ENCODE measurements at places on chromosomes 3 and 15.

DNA sequence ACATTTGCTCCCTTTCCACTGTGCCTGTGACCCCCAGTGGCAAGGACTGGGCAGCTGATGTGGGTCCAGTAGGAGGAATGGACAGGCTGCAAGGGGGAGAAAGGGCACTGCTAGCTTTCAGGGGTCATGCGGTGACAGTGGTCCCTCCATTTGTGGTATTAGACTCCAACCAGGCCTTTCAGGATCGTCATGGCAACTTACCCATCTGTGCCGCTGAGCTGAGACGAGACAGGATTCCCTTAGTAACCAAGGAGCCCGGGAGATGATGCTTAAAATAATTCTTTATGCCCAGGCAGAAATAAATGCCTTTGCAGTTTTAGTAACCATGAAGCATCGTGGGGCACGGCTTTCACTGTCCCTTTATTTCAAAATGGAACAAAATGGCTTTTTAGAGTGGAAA is 15.9 kb upstream of the MRPL3 start:
- no peak for DNase-seq

DNA sequence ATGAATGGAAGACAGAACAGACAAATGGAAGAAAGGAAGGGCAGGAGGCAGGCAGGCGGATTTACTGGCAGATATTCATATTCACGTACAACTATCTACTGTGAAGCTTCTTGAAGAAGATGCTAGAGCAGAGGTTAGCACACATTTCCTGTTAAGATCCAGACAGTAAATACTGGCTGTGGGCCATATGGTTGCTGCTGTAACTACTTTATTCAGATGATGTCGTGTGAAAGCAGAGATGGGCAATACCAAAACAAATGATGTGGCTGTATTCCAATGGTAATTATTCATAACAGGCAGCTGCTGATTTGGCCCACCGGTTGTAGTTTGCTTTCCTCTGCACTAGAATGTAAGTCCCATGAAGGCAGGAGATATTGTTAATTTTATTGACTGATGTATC is 115.7 kb upstream of the PRTG start:
- no peak for DNase-seq

- DNase-seq = no peak
Measured at GRCh38 chr3:40414270-40414669, 27.3 kb downstream of the ENTPD3 start.

- no peak for DNase-seq
Measured at GRCh38 chr15:78873793-78874765, 1.4 kb downstream of the MORF4L1 start.

- peak; percentile 36 for DNase-seq
Measured at GRCh38 chr3:32449691-32450090, 53.0 kb downstream of the CMTM6 start.

- peak; percentile 40 for DNase-seq
Measured at GRCh38 chr15:63048776-63049665, 6.5 kb downstream of the TPM1 start.

GRCh38 chr3:184663756-184664155 is 48.1 kb downstream of the MAGEF1 start:
- no peak for DNase-seq

- DNase-seq = no peak
Measured at GRCh38 chr3:9361691-9362388, 1.0 kb upstream of the THUMPD3 start.

- DNase-seq = no peak
Measured at GRCh38 chr3:35946121-35946853, 307.0 kb downstream of the ARPP21 start.

DNA sequence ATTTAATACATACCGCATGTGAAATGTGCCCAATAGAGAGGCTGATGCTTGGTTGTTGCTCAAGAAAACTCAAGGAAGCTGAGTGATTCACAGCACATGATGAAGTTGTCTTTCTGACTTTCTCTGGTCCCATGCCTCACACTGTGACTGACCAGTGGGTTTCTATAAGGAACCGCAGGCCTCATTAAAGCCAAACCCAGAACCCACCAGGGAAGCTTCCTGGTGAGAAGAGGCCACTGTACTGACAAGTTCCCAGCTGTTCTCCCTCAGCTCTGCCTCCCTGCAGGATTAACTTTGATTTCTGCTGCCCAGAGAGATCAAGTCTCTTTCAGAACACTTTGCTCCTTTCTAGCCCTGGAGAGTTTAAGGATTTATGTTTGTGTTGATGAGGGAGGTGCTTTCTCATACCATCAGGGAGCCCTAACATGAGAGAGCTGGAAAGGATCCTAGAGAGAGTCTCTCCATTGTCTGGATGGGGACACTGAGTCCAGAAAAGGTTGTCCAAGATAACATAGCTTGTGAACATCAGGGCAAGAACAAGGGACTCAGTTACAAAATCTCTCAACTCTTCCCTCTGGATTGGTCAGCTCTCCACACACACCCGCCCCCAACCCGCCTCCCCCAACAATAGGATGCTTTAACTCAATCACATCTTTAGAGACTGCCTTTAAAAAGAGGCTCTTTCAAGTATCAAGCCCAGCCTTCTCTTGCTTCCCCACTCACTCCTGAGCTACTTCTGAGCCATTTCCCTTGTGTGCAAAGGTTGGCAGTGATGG is 303.2 kb upstream of the TLE3 start:
- peak; percentile 31 for DNase-seq

- no peak for DNase-seq
Measured at GRCh38 chr15:40088929-40089755, 19.5 kb downstream of the BMF start.

- peak; percentile 54 for DNase-seq
Measured at GRCh38 chr3:124772081-124772831, 42.0 kb downstream of the UMPS start.

- no peak for DNase-seq
Measured at GRCh38 chr3:46705751-46706552, 4.8 kb downstream of the TMIE start.

- DNase-seq = no peak
Measured at GRCh38 chr15:60935130-60935529, 294.0 kb downstream of the RORA start.

- no peak for DNase-seq
Measured at GRCh38 chr3:183698756-183699155, 1.2 kb downstream of the YEATS2 start.

DNA sequence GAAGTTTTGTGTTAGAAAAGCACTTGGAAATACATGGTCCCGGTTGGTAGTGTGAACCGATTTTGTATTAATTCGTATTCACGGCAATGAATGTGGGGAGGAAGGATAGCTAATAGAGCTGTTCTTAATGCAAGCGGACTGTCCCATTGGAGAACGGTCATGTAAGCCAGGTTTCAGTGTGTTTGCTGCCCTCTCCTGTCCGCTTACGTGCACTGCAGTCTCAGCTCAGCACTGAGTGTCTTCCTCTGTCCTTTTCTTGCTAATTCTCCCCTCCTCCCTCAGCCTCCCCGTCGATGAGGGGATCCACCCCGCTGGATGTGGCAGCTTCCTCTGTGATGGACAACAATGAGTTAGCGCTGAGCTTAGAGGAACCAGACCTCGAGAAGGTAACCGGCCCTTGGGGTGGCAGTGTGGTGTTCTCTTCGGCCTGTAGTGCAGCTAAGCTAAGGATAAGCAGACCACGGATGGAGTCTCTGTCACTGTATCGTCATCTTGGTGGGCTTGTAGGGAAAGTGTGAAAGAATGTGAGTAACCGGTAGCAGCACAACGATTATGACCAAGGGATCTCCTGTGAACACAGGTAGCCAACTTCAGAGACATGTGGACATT is 267.5 kb upstream of the CHRM5 start:
- DNase-seq = peak; percentile 93

DNA sequence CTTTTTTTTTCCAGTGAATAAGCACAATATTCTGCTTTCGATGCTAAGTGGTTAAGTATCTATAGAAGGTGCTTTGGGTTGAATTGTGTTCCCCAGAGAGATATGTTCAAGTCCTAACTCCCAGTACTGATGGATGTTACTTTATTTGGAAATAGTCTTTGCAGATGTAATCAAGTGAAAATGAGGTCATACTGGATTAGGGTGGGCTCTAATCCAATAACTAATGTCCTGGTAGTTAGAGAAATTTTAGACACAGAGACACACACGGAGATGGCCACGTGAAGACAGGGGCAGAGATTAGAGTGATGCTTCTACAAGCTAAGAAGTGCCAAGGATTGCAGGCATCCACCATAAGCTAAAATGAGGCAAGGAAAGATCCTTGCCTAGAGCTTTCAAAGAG is 662.3 kb downstream of the NAALADL2 start:
- DNase-seq = no peak

DNA sequence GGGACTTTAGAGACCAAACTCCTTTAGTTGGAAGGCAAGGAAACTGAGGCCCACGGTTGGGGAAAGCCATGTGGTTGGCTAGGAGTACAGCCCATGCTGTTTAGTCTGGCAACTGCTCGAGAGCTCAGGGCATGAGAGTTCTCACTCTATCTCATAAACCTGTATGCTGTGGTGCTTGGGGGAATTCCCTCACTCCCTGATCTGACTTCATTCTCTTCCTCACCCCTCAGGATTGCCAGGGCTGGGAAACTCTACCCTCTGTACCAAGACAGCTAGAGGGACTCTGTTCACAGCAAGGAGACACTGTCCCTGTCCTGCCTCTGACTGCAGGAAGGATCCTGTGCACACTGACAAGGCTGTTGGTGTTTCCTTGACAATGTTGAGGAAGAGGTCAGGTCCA is 230.2 kb downstream of the ZNF621 start:
- no peak for DNase-seq

- no peak for DNase-seq
Measured at GRCh38 chr3:11717301-11717700, 73.6 kb upstream of the VGLL4 start.

GRCh38 chr3:112623717-112624116 is 17.2 kb downstream of the CCDC80 start:
- DNase-seq = no peak

GRCh38 chr3:112327371-112327951 is 5.5 kb upstream of the CD200 start:
- DNase-seq = no peak

DNA sequence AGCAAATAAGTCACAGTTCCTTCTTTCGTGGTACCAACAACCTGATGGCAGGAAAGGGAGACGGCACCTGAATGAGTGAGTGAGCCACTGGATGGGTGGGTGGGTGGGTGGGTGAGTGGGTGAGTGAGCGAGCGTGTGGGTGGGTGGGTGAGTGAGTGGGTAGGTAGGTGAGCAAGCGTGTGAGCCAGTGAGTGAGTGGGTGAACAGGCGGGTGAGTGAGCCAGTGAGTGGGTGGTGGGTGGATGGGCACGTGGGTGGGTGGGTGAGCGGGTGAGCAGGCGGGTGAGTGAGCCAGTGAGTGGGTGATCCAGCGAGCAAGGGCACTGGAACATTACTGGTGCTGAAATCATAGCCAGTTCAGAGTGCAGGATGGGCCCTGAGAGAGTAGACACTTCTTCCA is 152.8 kb downstream of the MEGF11 start:
- DNase-seq = no peak

- DNase-seq = no peak
Measured at GRCh38 chr15:87755226-87755625, 501.3 kb downstream of the NTRK3 start.

DNA sequence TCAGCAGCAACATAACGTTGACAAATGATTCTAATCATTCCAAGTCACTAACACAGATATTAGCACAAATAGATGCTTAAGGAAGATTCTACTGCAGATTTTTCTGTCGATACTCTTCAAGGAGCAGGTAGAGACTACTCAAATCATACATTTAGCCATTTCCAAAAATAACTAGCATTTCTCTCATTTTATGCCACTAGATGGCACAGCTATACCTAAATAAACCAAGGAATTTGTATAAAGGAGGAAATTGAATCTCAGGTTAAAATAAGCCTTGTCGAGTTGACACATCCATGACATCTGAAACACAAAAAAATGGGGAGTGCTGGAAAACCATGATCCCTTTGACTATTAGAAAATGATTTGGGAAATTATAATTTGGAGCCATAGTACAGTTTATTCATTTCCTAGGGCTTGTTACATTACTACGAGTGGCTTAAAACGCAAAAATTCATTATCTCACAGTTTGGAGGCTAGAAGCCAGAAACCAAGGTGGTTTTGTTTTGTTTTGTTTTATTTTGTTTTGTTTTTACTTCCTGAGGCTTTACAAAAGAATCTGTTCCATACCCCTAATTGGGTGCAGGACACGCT is 59.5 kb upstream of the STRIT1 start:
- no peak for DNase-seq

- no peak for DNase-seq
Measured at GRCh38 chr15:39041979-39042495, 477.4 kb upstream of the RASGRP1 start.

DNA sequence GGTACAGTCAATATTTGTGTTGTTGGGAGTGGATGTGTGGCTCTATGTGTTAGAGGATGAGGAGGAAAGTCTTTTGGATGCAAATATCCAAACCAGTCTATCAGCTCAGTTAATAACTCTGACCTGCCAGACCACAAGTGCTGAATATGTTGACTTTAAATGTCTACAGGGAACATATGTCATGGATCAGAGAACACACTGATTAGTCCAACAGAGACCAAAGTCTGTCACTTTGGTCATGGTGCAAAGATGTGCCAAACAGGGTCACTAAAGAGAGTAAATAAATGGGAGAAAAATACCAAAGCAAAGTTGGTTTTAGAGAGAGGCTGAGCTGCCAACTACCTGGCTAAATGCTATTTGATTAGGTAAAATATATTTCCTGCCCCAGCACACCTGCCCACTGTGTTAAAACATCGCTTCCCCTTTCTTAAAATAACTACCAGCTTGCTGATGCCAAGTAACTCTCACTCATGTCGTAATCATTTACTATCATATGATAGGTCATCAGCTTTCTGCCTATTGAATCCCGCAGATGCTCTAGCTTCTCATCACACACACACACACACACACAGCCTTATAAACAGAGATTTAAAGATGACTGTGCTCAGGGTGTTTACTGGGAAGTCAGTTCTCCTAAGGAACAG is 173.3 kb downstream of the PDZRN3 start:
- no peak for DNase-seq

DNA sequence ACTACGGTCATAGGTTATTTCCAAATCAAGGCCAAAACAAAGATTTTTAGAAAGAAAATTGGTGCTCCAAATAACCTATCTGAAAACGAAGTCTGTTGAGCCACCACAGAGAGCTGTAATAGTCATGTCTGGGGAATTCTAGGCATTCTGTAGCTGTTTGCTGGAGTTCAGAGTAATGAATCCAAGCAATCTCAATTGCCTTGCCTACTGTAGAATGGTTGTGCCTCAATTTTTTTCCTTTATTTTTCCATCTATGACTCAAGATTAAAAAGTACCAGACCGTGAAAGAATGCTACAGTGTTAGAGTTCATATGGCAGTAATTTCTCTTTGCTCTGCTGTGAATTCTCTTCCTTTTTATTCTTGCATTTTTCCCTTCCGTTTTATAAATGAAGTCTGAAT is 1007.2 kb upstream of the ALCAM start:
- no peak for DNase-seq

DNA sequence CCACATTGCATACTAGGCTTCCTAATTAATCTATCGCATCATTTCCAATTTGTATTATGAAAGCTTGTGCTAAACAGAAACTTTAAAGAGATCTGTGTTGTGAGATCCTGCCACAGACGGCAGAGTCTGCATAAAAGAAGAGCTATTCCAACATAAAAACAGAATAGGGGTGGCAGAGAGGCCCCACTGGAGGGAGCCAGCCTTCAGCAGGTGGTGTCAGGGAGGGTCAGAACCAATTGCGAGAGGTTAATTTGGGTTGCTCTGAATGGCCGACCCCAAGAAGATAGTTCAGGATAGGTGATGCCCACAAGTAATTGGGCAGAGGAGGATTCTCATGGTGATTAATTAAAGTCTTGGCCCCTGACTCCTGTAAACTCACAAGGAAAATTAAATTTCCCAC is 74.8 kb downstream of the DCLK3 start:
- no peak for DNase-seq

Data from lower leg skin (tissue), 4 donors.